Retinal pigment epithelial cell (primary cell): ENCODE measurements at places on chromosomes 13 and 19.

DNA sequence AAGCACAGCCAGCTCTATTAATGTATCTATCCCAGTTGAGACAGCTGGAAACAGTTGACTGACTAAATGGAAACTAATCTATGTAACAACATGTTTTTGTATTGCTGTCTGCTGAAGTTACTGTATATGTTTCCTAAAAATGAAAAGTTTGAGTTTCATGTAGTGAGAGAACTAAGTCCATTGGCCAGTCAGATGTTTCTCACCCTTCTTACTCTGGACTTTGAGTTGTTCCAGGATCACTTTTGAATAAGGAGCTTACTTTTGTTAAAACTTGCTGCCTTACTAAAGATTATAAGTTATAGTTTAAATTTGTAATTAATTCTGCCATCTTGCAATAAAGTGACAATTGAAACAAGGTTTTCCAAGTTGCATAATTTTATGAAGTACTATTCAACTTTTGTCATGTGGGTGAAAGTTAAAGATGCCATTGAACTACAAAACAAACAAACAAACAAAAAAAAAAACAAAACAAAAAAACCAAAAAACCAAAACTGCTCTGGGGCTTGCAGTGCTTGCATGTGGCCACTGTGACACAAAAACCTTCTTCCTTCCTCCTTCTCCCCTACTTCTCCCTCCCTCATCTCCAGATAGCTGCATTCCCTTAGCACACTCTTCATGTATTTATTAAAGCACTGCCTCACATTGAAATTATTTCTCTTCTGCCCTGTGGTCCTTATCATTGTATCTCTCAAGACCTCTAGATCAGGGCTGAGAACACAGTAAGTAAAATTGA lies 15.3 kb downstream of the WDFY2 start:
- no peak for DNase-seq

DNA sequence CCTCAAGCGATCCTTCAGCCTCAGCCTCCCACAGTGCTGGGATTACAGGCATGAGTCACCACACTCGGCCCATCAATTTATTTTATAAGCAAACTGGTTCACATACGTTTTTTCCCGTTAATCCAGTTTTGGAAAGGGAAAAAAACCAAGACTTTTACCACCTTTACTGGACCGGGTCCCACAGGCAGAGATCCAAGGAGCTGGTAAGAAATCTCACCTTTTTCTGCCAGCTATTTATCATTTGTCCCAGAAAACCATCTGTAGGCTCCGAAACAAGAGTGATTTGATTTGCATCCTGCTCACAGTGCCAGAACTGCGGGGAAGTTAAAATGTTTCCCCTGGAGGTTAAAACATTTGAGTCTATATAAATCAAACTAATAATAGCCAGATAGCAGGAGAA lies 6.3 kb upstream of the FUT2 start:
- no peak for DNase-seq

- no peak for DNase-seq
These were observed 423.7 kb upstream of the TSHZ3 start for GRCh38 chr19:31772915-31773314.

- DNase-seq = no peak
These were observed 80.4 kb downstream of the TSHZ3 start for GRCh38 chr19:31268751-31269383.

DNA sequence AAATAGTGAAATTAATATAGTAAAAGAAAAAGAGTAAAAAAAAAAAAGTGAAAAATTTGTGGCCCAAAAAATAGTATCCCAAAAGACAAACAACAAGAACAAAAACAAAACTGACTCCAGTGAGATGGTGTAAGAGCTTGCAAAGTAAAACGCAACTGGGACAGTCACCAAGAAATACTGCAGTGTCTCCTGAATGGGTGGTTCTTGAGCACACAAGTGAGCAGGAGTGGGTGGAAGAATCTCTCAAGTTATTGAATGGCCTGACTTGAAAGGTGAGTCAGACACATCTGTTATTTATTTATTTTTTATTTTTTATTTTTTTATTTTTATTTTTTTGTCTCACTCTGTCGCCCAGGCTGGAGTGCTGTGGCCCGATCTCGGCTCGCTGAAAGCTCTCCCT lies 1.9 kb downstream of the ZNF493 start:
- DNase-seq = no peak

DNA sequence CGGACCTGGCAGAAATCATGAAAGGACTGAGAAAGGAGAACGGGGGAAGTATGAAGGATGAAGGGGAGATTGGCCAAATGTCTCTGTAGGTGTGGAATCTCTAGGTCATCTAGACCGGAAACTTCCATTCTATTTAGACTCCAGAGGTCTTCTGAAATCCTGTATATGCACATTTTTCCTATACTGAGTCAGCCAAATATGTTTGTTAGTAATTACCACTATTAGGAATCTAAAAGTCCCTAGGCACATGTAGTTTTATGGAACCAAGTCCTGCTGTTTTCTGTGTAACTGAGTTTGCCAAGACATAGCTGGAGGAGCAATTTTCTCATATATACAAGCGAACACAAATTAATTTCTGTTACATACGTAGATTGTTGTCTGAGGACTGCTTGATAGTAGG lies 498.1 kb downstream of the GPC5 start:
- no peak for DNase-seq

DNA sequence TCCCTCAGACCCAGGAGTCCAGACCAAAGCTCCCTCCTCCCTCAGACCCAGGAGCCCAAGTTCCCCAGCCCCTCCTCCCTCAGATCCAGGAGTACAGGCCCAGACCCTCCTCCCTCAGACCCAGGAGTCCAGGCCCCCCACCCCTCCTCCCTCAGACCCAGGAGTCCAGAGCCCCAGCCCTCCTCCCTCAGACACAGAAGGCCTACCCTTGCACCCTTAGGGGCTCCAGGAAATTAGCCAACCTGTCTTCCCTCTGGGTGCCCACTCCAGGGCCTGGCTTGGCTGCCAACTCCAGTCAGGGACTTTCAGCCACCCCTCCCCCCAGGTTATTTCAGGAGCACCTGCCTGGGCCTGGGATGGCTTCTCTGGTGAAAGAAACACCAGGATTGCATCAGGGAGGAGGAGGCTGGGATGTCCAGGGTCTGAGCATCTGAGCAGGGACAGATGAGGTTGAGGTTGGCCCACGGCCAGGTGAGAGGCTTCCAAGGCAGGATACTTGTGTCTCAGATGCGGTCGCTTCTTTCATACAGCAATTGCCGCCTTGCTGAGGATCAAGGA lies at the start of gene FGF21:
FGF21 (plus strand) TSS at position 441 of the 558 bp plus-strand sequence. CDS start 713 bp downstream, outside the sequence.
- DNase-seq = no peak

GRCh38 chr19:52941941-52942385 lies 18.7 kb upstream of the ZNF888 start:
- no peak for DNase-seq

- no peak for DNase-seq
These were observed 64.0 kb upstream of the MED4 start for GRCh38 chr13:48158915-48159314.

- DNase-seq = no peak
These were observed 47.4 kb downstream of the RCBTB2 start for GRCh38 chr13:48485432-48485831.
